ENCODE measurements at places on chromosomes 6 and 20.

DNA sequence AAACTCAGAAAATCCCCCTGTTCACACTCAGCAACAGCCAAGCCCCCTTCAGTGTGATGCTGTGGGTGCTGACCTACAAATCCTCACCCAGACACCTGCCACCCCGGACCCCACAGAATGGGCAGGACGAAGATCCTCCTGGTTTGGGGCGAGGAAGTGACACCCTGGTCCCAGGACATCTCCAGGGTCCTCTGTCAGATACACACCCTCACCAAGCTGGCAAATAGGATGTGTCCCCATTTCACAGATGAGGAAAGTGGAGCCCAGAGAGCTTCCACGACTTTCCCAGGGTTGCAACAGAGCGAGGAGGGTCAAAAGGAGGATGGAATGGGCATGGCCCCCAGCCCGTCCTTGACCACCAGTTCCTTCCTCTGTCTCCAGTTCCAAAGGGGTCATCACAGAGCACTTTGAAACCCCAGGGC is 92.0 kb upstream of the AFDN start:
- DNase-seq = no peak

DNA sequence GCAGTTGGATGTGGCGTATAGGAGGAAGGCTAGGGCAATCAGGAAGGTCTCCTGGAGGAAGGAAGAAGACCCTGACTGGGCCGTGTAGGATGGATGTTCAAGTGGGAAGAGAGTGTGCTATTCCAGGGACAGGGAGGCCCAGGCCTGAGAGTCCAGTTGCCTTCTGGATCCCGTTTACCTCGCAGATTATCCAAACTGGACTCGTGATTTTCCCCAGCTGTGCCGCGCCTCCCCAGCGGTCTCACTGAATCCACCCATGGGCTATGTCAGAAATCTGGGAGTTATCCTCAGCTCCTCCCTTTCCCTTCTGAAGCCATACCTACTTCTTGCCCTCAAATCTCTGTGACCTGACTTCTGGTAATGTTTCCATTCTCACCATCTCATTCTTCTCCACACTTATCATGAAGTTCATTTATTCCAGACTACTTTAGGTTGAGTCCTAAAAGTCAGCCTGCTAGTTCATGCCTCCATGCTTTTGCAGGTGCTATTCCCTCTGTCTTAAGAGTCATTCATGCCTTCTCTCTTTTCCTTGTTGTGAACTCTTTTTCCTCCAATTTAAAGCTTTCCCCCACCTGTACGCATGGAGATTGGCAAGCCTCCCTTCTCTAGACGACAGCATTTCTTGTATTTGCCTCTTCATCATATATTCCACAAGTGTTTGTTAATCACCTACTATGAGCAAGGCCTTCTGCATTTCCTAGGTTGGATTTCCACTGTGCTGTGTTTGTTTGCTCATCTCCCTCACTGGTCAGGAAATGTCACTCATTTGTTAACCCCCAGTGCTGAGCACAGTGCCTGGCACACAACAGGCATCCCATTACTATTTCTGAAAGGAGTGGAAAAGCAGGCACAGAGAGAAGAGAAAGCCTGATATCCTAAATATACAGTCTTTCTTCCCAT is 2.7 kb downstream of the SDCBP2 start:
- DNase-seq = no peak

DNA sequence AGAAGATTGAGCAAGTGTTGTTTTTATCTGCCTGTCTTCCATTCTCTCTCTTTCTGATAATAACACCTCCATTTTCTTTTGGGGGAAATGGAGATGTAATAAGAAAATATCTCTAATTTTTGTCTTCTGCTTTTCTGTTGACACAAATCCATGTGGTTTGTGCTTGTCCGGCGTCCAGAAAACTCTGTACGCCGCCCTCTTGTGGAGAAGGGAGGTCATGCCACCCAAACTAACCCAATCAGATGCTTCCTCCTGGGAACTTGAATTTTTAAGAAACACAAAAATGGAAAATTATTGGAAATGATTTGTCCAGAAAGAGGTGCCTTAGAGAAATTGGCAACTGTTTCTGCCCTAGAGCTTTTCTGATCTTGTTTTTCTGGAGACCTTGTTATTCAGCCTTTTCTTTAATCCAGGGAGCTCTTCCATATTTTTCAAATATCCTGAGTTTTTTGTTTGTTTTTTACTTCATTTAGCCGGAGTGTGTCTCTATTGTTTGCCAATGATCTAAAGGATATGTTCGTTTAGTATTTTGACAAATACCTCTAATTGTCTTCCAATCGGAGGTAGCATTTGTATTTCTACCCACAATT is 17.8 kb upstream of the FNDC1 start:
- no peak for DNase-seq

DNA sequence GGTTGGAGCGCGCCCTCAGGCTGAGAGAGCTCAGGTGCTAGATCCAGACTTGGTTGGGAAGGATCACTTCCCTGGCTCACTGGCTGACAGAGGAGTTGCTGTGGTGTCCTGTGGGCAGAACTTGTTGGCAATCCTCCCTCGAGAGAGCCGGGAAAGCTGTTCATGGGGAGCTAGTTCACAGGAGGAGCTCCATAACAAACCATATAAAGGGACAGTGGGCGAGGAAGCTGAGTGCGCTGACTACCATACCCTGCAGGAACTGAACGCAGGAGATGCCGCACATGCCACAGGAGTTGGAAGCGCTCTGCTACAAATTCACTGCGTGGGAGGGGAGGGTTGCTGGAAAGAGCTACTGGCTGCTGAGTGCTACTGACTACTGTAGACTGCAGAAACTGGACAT is 243.2 kb downstream of the OGFRL1 start:
- DNase-seq = no peak

GRCh38 chr20:40218316-40218969 is 470.6 kb downstream of the MAFB start:
- DNase-seq = no peak
